ENCODE measurements at places on chromosomes 4 and X. TPM values are rescaled to one million over a fixed set of nuclear protein-coding genes. Genes with fewer than 3 reads are reported as not detected.
A peak's percentile ranks its signal among the peaks of the same experiment; 100 is the strongest.

The USP26 gene
- total RNA-seq, result not detected

The GPR34 gene
- not detected for total RNA-seq

The CYP2U1 gene
- total RNA-seq, result 19.0 TPM

The ALB gene
- not detected for total RNA-seq

The ADH1A gene
- not detected for total RNA-seq

The ADH1C gene
- not detected for total RNA-seq

The GYPB gene
- not detected for total RNA-seq

The HAND2 gene
- total RNA-seq, result 45.4 TPM

The IL21 gene
- total RNA-seq, result not detected

The GLOD5 gene
- total RNA-seq, result not detected

The SPIN2A gene
- total RNA-seq, result 1.3 TPM

GRCh38 chr4:128570387-128570975, 239.0 kb upstream of the JADE1 start:
- DNase-seq, result peak; percentile 29

- DNase-seq, result no peak
Measured at GRCh38 chr4:159052315-159052714, 50.6 kb upstream of the RAPGEF2 start.

GRCh38 chr4:1868293-1868692, 2.9 kb upstream of the NSD2 start:
- no peak for DNase-seq

DNA sequence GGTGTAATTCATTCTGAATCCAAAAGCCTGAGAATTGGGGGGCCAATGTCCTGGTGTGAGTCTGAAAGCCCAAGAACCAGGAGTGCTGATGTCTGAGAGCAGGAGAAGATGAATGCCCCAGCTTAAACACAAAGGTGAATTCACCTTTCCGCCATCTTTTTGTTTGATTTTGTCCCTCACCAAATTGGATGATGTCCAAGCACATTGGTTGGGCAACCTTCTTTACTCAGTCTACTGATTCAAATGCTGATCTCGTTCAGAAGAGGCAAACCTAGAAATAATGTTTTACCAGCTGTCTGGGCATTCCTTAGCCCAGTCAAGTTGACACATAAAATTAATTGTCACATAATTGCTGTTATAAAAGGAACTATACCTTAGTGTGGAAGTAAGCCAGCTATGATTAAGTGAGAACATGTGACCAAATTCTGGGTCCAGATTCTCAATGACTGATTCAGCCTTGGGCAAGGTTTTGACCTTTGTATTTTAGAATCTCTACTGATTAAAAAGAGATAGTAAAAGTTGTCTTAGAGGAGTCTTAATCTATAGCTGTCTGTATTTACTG, 34.5 kb upstream of the SLC4A4 start:
- DNase-seq, result no peak

DNA sequence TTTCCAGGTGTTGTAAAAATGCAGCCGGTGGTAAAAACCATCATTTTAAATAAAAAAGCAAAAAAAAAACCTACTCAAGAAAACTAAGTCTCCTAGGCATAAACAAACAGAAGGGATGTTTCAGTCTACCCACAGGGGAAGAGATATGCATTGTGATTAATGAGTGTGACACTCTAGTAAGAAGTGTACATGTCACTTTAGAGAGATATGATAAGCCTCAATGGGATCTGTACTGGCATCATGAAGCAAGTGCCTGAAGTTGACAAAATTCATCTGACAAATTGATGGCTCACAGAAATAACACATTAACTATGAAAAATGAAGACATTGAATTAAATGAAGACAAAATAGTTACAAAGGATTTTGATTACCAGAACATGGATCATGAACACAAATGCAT, 162.7 kb downstream of the NPFFR2 start:
- DNase-seq, result no peak

- DNase-seq, result no peak
Measured at GRCh38 chr4:108454227-108454626, 166.1 kb upstream of the RPL34 start.

DNA sequence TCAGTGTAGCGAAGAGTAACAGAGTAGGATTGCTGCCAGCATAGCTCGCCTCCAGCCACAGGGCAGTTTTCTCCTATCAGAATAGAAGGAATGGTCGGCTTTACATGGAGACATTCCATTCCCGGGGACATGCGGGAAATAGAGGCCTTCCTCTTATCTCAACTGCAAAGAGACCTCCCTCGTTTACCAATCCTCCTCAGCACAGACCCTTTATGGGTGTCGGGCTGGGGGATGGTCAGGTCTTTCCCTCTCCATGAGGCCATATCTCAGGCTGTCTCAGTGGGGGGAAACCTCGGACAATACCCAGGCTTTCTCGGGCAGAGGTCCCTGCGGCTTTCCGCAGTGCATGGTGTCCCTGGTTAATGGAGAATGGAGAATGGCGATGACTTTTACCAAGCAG, 285.0 kb downstream of the ASMT start:
- DNase-seq, result no peak

DNA sequence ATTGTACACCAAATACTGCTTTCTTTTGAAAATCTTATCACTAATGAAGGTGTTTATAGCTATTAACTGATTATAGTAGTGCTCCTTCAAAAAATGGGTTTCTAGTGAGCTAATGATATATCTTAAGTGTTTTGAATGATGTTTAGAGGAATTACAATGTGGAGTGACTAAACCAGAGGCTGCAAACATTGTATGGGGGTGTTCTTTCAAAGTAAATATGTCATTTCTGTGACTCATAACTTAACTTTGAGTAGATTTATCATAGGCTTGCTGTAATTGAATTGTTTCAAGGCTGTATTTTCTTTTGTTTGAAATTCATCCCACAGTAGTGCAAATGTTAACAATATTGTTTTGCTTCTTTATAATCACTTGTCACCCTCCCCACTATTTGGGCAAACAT, 141.6 kb downstream of the IL1RAPL2 start:
- DNase-seq, result no peak

DNA sequence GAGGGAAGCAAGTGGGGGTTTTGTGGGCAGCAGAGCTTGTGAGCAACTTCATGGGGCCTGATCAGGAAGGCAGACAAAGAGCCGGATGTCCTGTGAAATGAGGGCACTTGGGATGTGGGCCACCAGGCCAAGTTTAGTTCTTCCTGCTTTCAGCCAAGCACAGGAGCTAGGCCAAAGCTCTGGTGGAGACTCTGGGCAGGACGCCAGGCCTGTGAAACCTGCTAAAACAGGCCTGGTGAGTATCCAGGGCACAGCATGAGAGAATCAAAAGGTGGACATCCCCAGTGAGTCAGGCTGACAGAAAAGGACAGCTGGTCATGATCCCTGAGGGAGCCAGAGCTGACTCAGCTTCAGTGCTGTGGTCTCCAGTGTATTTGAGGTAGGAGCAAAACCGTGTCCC, 95.7 kb downstream of the NPNT start:
- peak; percentile 48 for DNase-seq

GRCh38 chr4:33086331-33086925, 2366.3 kb downstream of the PCDH7 start:
- no peak for DNase-seq

DNA sequence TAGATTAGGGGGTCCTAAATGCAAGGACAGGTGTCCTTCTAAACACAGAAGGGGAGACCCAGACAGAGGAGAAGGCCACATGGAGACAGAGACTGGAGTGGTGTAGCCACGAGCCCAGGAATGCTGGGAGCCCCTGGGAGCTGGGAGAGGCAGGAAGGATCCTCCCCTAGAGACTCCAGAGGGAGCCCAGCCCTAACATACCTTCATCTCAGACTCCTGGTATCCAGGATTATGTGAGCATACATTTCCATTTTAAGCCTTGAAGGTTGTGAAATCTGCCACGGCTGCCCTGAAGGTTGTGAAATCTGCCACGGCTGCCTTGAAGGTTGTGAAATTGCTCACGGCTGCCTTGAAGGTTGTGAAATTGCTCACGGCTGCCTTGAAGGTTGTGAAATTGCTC, 148.4 kb downstream of the ASMT start:
- DNase-seq, result no peak

DNA sequence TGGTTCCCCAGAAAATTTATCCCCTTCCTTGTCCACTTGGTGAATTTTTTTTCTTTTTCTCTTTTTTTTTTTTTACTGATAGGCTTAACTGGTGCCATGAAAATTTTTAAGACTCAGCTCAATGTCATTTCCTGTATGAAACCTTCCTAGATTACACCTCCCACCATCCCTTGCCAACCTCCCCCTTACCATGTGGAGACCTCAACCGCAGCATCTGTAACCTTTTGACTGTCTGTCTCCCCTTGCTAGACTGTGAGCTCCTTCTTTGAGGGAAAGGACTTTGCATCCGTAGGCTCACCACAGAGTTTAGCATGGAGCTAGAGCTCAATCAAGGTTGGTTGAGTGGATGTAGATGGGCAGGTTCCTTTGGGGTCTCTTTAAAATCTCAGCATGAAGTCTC, 5.2 kb upstream of the PGRMC1 start:
- no peak for DNase-seq

DNA sequence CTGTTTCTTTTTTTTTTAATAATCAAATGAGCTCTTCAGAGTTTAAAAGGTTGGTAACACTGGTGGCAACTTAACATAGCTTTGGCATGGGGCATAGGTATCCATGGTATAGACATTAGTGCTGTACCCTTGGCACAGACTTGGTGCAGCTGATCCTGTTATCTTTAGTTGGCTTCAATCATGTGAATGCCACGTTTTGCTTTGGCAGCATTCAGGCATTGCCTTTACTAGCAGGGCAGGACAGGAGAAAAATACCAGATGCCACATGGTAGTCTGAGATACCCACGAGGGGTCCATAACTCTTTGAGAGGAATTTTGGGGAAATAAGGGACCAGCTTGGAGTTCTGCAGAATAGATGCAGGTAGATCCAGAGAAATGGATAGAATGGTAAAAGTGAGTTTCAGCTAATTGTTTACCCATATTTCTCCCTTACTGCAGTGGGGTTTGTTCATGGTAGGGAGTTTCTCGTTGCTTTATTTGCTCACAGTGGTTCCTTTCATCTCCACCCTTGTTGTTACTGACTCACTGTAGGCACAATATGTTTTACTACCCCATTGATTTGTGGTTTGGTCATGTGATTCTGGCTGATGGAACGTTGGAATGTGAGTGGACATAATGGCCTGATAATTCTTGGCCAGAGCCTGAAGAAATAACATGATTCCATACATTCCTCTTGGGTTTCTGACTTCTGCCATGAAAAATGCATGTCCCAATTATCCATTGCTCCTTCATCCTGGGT, 342.7 kb downstream of the GLUD2 start:
- DNase-seq, result peak; percentile 4

DNA sequence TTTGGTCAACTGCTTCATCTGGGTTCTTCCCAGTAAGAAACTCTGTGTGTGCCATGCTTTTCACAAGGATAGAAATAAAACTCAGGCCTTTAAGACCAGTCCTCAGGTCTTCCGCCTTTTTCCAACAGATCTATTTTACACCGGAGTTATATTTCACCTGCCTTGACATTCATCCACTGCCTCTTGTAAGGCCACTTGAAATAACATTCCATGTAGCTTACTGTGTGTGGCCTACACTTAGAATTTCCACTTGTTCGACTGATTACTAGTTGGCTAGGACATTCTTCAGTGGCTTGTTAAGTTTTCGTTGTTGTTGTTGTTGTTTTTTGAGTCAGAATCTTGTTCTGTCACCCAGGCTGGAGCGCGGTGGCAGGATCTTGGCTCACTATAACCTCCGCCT, 92.8 kb upstream of the UNC5C start:
- DNase-seq, result no peak

GRCh38 chr4:159341522-159341921, 238.6 kb downstream of the RAPGEF2 start:
- peak; percentile 78 for DNase-seq

GRCh38 chr4:186624951-186625350, 69.6 kb upstream of the MTNR1A start:
- DNase-seq, result peak; percentile 88

- peak; percentile 71 for DNase-seq
Measured at GRCh38 chr4:54165438-54165837, 63.7 kb upstream of the PDGFRA start.

DNA sequence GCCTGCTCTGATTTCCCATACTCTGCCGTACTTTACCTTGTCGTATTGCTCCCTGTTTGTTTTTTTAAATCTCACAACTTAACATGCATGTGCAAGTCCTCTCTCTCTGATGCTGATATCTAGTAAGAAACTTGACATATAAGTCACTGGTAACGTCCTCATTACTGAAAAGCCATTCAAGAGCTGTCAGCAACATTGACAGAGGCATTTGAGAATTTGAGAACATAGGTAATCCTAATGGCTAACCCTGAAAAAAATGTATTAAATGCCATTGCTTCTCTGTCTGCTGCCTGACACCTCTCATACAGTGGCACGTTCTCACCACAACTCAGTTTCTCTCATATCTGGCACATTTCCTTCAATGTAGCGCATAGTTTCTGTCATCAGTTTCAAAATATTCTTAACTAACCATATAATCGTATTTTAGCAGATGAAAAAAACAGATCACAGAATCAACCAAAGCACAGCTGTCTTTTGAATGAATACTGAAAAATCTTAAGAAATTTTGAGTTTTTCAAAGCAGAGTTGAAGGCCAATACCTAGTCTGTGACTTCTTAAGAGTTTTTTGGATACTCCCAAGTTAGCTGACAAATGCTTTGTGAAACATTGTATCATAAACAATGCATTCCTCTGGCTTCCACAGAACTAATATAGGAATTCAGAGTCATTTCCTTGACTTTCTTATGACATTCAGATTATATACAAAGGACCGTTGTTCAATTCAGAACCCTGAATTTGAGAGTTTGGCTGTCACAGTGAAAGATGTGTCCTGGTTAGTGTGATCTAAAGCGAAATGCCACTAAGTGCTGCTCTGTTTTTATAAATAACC, 996.4 kb downstream of the C4orf33 start:
- DNase-seq, result no peak
